ENCODE measurements at places on chromosomes 16 and 17.
A peak's percentile ranks its signal among the peaks of the same experiment; 100 is the strongest.

GRCh38 chr16:675884-676564, 553 bp downstream of the RHBDL1 start:
- no peak for DNase-seq

DNA sequence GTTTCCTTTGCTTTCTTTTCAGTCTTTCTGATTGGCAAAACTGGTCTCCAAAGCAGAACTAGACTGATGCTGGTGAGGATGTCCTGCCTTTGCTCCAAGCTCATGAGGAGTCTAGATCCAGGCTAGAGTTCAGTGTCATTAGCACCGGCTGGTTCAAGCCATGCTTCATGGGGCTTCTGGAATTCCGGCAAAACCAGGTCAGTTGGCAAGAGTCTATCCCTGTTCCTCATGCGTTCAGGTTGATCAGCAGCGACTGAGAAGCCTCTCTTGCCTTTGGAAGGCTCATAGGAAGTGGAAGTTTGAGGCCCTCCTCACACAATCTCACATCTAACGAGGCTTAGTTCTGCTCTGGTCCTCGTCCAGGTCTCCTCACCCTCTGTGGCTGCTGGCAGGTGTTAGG, 194.3 kb downstream of the HS3ST3A1 start:
- DNase-seq, result no peak

GRCh38 chr16:52740333-52740732, 193.4 kb upstream of the TOX3 start:
- no peak for DNase-seq

GRCh38 chr16:88789594-88789993, 4.6 kb upstream of the PIEZO1 start:
- DNase-seq, result no peak

GRCh38 chr16:86496262-86496928, 13.9 kb upstream of the FOXF1 start:
- no peak for DNase-seq

- no peak for DNase-seq
Observed at GRCh38 chr16:88784074-88784855, 755 bp downstream of the PIEZO1 start.

DNA sequence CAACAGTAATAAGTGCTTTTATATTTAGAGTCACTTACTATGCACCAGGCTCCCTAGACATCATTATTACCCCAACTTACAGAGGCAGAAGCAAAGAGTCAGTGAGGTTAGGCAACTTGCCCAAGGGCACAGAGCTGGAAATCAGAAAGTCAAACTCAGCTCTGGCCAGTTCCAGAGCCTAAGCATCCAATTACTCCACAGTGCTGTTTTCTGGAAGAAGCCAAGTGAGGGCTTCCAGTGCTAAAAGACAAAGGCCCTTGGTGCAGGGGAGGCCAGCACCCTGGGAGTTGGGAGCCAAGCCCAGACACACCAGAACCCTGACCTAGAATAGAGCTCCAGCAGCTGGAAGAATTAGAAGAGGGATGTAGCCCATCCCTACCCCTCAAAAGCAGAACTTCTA, 40.2 kb downstream of the C17orf67 start:
- no peak for DNase-seq

DNA sequence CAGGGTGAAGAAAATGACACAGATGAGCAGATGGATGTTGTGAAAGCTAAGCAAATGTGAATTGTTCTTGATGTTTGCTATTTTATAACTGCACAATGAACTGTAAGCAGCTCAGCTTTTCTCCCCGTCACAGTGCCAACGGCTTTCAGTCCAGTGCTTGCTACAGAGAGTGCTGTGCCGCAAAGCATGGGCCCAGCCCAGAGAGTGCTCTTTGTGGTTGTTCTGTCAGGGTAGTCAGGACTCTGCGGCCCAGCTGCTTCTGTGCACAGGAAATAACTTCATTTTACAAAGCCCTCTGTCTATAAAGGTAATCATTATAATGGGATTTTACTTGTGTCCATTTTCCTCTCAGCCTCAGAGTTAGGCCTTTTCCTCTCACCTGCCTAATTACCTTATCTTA, 39.1 kb downstream of the CDRT15 start:
- DNase-seq, result no peak

- DNase-seq, result no peak
Observed at GRCh38 chr16:85104147-85104546, 8.1 kb downstream of the CIBAR2 start.

GRCh38 chr16:28038409-28038808, 25.1 kb downstream of the GSG1L start:
- no peak for DNase-seq

GRCh38 chr16:23072084-23072599, 77.1 kb downstream of the USP31 start:
- no peak for DNase-seq

DNA sequence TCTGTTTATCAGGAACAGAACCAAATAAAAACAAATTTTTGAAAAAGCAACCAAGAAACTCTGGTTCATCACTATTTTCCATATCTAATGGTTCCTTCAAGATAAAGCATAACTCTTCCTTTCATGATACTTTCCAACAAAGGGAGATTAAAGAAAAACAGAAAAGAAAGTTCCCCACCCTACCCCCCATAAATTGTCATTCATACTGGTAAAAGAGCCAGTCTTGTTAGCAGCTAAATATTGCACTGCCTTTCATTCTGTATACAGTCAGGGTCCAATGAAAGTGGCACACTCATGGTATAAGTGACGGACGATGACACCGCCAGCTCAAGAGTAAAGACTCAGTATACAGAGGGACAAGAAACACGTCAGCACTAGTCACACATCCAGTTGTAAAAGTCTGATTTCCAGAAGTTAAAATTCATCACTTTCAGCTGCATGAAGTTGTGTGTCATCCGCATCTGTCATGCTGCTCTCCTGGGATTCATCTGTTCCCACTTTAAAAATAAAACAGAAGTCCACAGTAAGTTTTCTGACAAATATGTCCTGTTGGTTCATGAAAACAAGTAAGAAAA, 68.5 kb downstream of the CDC27 start:
- DNase-seq, result no peak

DNA sequence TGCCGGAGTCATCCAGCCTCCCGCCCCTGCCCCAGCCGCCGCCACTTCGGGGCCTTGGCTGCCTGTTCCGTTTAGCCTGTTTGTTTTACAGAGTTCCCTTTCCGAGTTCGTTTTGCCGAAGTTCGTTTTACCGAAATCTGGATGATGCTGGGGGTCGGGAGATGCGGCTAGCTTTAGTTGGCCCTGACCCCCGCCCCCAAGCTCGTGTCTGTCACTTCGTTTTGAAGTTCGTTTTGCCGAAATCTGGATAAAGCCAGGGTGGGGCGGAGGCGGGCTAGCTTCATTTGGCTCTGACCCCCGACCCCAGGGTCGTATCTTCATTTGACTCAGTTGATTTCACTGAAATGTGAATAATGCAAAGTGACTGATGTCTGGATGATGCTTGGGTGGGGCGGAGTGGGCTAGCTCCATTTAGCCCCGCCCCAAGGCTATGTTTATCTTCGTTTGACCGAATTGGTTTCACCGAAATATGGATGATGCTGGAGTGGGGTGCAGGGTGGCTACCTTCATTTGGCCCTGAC, 591 bp downstream of the PSMD7 start:
- no peak for DNase-seq

DNA sequence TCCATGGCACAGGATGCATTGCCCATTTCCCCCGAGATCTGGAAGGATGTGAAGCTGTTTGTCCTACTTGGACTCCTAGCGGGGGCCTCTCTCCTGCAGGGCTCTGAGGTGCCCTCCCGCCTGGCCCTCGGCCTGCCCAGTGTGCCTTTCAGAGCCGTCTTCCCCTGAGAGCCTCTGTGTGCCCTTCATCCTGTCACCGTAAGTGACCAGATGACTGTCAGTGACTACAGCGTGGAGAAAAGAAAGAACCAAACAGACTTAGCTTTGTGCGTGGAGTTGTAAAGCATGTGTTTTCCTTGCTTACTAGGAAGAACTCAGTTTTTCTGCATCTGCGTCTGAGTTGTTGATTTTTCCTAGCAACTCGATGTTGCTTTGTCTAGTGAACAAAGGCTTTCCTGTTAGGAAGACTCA, 56.1 kb downstream of the BANP start:
- DNase-seq, result peak; percentile 36

GRCh38 chr17:82244413-82245133, 15.7 kb downstream of the SLC16A3 start:
- peak; percentile 11 for DNase-seq

- no peak for DNase-seq
Observed at GRCh38 chr17:75009139-75009724, 3.2 kb upstream of the MRPL58 start.

DNA sequence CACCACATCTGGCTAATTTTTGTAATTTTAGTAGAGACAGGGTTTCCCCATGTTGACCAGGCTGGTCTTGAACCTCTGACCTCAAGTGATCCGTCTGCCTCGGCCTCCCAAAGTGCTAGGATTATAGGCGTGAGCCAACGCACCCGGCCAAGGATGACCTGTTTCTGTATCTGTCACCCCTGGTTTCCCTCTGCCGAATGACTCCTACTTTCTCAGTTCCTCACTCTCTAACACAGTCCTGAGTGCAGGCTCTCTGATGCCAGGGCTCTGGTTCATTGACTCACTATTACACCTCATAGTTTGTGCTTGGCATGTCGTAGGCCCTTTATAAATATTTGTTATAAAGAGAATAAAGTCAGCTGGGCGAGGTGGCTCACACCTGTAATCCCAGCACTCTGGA, 10.7 kb upstream of the PRPF8 start:
- DNase-seq, result no peak

DNA sequence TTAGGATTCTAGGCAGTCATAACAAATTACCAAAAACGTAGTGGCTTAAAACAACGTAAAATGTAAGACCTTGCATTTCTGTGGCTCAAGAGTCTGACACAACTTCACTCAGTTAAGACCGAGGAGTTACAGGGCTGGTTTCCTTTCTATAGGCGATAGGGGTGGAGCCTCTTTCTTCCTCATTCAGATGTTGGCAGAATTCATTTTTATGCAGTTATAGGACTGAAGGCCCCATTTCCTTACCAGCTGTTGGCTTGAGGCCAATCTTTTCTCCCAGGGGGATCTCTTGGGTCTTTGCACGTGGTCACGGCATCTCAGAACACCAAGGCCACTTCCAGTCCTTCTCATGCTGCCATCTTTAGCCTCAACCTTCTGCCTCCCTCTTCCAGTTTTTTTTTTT, 145.2 kb downstream of the KCNJ2 start:
- DNase-seq, result no peak

- DNase-seq, result no peak
Observed at GRCh38 chr17:2042390-2042847, 597 bp downstream of the OVCA2 start.

GRCh38 chr17:40980117-40980516, 4.0 kb downstream of the KRT40 start:
- DNase-seq, result no peak

GRCh38 chr16:86951831-86952598, 365.2 kb downstream of the C16orf95 start:
- DNase-seq, result no peak
